ENCODE measurements at places on chromosomes 2 and 18.

DNA sequence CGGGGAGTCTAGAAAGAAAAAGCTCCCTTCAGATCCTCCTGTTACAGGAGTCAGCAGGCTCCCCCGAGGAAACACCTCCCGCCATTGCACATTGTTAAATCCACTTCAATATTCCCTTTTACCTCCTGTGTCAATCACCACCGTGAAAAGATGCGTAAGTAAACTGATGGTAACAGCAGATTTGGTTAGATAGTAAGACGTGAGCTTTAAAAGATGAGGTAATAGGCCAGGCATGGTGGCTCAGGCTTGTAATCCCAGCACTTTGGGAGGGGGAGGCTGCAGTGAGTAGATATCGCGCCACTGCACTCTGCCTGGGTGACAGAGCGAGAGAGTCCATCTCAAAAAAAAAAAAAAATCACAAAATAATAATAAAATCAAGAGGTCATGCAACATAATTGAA is 15.2 kb upstream of the NCL start:
- no peak for DNase-seq

GRCh38 chr2:151071906-151072305 is 189.8 kb downstream of the RBM43 start:
- DNase-seq = no peak

DNA sequence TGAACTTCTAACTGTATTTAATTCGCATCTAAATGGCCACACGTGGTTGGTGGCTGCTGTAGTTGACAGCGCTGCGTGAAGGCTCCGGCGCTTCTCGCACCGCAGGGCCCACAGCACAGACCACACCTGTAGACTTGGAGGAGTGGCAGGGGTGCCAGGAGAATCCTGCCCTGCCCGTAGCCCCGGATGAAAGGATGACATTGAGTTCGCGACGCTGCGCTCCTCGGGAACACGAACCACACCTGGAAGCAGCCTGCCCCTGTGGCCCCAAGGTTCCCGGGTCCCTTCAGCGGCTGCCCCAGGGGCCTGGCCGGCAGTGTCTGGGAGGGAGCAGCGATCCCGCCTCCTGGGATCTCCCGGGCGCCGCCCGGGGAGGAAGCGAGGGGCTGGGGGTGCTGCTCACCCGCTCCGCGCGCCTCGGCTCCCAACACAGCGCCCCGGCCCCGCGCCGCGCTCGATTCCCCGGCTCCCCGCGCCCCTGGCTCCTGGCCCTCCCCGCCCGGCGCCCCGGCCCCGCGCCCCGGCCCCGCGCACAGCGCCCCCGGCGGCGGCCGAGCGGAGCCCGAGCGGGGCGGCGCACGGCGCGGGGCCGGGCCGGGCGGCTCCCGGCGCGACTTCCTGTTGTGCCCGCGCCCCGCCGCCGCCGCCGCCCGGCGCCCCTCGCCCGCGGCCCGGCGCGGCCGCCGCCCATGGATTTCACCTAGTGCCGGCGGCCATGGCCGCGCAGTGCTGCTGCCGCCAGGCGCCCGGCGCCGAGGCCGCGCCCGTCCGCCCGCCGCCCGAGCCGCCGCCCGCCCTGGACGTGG is at the start of gene RNPEPL1:
Gene RNPEPL1 (plus strand): TSS at position 613 of the 806 bp plus-strand sequence. CDS start 103 bp downstream, at position 716.
- DNase-seq = peak; percentile 72

DNA sequence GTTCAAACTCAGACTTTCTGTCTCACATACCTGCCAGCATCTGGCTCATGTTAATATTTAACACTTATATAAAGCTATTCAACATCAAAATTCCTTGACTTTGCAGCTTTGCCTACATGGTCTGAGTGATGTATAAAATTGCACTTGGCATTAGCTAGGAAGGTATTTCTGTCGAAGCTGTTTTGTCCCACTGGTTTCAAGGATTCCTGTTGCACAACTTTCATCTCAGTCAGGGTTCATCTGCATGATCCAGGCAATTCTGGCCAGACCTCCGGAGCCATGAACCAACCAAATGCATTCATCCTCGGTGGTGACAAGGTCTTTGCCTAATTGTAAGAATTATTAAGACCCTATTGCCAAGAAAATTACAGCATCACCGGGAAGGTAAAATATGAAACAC is 185.4 kb downstream of the ZEB2 start:
- no peak for DNase-seq

- no peak for DNase-seq
These were observed 63.8 kb downstream of the HAUS1 start for GRCh38 chr18:46167971-46168370.

DNA sequence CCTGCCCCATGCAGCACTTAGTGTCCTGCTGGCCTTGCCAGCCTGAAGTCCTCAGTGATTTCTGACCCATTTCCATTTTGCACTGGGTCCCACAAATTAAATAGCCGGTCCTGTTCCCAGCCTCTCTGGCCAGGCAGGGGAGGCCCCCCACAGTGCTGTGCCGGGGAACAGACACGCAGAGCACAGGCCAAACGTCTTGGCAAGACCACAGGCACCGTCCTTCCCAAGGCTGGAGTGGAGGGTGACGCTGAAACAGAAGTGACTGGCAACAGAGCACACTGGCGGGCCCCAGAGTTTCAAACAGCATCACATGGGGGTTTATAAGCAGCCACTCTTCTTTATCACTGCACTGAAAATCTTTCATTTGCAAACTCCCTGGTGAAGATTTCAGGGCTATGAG is 52.2 kb downstream of the EDAR start:
- no peak for DNase-seq

DNA sequence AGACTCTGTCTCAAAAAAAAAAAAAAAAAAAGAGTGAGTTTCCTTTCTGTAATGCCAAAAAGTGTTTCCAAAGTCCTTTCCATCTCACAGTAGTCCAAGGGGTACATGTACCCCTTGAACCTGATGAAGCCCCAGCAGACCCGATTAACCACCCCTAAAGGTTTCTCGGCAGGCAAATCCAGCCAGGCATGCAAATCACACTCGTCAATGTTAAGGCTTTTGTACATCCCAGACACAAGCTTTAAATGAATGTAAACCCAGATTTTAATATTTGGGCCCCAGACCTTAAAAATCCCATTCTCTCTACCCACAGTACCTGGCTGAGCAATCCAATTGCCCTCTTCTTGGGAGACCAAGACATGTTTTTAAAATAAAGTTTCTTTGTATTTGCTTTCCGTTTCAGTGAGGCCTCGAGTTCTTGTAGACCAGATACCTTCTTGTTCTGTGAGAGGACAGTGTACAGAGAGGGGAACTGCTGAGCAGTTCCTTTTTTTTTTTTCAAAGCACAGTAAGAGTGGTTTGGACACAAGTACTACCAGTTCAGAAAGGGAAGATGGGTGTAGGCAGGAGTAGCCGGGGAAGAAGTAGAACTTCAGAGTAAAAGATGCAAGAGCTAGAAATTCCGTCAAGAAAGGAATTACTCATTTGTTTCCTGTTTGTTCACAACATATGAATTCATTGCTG is at the start of gene NLRC4:
Gene NLRC4 (minus strand): TSS at position 465 of the 684 bp plus-strand sequence. CDS start 8,111 bp downstream, outside the sequence.
- no peak for DNase-seq

- DNase-seq = no peak
These were observed 210.3 kb upstream of the SMAD2 start for GRCh38 chr18:48140731-48141130.

- no peak for DNase-seq
These were observed 21.5 kb upstream of the GMCL1 start for GRCh38 chr2:69807821-69808540.

DNA sequence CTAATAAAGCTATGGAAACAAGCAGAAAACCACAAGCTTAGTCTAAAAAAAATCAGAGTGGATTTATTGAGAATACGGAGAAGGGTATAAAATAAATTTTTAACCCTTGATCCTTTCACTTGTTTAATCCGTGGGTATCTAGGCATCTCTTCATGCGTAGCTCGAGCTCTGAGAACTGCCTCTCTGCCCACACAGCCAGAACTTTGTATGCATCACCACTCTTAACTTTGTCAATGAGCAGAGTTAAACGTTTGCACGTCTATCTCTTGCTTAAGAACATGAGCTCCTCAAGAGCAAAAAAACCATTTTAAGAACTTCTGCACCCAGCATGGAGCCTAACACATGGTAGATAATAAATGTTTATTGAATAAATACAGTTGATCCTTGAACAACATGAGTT is 26.9 kb upstream of the TANK start:
- no peak for DNase-seq

- no peak for DNase-seq
These were observed 27.6 kb downstream of the SCTR start for GRCh38 chr2:119496682-119497081.

GRCh38 chr2:213766465-213766901 is 482.2 kb downstream of the SPAG16 start:
- DNase-seq = peak; percentile 85

DNA sequence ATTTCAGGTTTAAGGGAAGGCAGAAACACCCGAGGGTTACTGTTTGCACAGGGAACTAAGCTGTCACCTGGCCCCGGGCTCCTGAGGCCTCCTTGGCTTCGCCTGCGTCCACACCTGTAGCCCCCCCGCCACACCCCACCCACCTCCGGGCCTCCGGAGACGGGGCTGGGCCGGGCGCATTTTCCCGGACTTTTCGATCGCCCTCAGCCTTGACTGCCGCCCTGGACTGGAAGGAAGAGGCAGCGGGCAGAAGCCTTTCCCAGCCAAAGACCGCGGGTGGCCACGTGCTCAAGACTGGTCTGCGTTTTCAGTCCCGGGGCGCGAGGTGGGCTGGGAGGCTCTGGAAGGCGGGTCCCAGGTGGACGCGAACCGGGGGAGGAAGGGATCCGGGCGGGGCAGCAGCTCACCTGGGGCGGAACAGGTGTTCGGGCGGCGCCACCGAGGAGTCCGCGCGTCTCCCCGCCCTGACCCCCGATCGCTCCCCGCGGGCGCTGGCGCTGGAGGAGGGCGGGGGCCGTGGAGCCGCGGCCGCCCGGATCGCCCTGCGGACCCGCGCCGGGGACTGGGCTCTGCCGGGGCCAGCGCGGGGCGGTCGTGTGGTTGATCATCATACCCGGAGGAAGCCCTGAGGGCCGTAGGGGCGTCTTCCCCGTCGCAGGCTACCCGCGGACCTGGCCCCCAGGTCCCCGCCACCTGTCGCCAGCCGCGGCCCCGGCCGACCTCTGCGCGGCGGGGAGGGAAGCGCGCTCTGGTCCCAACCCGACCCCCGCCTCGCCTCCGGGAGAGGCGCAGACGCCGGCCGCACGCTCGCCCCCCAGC is 3.2 kb downstream of the ID2 start:
- DNase-seq = peak; percentile 44

- no peak for DNase-seq
These were observed 99.6 kb downstream of the ATAD2B start for GRCh38 chr2:23827287-23827686.

- no peak for DNase-seq
These were observed 238.8 kb downstream of the ACTR3 start for GRCh38 chr2:114128725-114129124.

DNA sequence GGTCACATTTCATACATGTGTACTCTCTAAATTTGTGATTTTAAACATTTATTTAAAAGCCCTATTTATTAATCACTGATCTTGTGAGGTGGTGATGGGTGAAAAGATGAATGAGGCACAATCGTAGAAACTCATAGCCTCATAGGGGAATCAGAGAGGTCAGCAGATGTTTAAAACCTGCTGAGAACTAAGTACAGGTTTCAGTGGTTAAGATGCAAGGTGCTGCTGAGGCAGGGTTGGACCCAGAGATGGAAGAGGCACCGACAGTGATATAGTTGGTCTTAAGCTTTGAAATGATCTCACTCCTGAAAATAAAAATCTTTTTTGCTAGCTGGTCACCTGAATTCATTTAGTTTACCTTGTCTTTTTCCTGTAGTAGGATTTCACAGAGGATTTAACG is 49.6 kb downstream of the LINC00305 start:
- DNase-seq = no peak

DNA sequence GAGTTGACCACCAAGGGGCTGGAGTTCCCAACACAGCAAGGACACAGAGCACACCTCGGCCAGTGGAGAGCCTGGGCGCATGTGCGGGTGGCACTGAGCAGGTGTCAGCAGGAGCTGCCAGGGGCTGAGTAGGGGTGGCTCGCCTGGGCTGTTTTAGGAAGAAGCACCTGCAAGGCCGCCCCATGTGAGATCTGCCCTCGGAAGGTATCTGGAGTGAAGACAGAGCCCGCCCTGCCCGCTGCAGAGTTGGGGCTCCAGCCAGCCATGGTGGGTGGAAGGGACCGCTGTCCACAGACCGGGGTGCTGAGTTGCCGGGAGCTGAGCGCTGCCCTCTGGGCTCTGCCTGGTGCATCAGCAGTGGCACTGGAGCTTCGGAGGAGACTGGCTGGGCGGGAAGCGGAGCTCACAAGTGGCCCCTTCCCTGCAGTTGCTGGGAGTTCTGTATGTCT is 35.2 kb downstream of the MTERF4 start:
- DNase-seq = peak; percentile 22

DNA sequence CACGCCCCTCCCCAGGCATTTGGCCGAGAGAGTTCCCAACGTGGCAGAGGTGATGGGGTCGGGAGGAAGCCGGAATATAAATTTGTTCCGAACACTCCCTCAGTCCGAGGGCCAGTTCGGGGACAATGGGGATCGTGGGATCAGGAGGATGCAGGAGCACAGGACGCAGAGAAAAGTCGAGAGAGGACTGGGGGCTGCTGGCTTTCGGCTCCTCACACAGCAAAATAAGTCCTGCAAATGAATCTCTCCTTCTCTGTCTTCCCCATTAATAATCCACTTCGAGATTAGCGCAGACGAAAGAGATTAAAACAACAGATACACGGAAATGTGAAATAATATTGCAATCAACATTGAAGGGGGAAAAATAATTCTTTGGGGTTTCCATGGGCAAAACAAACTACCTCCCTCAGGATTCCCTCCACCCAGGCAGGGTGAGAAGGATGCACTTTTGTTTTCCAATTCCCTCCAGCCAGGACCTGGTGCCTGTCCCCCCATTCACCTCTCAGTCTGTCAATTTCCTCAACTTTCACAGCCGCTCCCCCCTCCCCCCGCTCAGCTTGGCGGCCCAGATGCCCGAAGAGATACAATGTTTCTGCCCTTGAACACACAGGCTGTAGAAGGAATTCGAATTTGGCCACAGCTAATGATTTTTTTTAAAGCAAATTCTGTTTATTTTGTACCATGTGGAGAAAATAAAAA is 3.1 kb upstream of the ZEB2 start:
- DNase-seq = no peak

DNA sequence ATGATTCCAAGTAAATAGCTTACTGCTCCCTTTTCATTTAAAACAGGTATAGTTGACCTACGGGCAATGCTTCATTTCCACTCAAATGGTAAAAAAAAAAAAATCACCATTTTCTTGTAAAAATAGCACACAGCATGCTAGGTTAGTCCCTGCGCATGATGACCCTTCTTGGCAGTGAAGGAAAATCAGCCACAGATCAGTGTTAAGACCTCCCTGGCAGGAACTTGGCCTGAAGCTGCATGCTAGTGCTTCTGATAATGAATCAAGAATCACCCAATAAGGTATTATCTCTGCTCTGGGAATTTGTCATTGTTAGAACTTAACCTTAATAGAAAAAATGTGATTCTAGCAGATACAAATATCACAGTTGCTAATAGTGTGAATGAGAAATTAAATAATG is 166.3 kb downstream of the RAB3GAP1 start:
- no peak for DNase-seq

GRCh38 chr2:23418461-23418911 is 33.5 kb downstream of the KLHL29 start:
- DNase-seq = no peak

GRCh38 chr2:230874456-230874855 is 9.7 kb downstream of the ITM2C start:
- DNase-seq = no peak

Measured in cardiac muscle cell (in vitro differentiated cells and primary cell).